ENCODE measurements at places on chromosomes 12 and 14.
A peak's percentile ranks its signal among the peaks of the same experiment; 100 is the strongest.

DNA sequence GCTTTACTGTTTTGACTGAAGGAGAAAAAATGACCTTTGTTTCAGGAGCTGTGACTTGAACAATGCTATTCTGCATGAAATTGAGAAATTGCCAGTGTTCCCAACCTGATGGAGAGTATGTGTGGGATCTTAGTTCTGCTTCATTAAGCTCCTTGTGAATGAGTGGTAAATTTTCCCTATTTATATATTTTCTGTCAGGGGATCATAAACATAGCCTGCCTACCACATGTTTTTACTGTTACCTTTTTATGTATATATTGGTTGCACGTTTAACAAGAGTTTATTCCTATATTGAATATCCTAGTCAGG lies 271.7 kb downstream of the PDZRN4 start:
- DNase-seq = no peak

- no peak for DNase-seq
These were observed 11.1 kb upstream of the MARK3 start for GRCh38 chr14:103374121-103374520.

GRCh38 chr12:115871714-115872113 lies 405.8 kb downstream of the MED13L start:
- peak; percentile 18 for DNase-seq

DNA sequence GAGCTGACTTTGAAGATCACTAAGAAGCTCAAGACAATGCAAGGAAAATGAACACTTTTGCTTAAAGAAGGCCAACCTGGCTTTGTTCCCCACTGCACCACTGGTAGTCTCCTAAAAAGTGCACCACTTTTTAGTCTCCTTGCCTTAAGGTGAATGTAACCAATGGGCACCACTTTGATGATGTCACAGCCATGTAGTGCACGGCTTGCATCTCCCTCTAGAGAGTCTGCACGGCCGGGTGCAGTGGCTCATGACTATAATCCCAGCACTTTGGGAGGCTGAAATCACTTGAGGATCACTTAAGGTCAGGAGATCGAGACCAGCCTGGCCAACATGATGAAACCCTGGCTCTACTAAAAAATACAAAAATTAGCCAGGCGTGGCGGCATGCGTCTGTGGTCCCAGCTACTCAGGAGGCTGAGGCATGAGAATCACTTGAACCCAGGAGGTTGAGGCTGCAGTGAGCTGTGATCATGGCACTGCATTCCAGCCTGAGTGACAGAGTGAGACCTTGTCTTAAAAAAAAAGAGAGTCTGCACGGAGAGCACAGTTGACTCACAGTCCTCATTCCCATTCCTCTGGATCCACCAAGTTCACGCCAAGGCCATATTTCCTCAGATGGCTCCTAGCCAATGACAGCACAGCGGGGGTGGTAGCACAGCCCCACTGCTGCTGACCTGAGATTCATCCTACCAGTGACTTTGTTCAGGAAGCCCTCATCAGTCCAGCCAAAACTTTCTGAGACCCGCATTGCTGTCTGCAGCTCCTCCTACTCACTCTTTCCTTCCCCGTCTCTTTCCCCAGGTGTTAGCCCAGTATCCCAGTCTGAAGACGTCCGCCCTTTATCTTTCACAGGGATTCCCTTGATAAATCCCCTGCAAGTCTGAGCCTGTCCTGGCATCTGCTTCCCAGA lies 16.5 kb upstream of the IFT81 start:
- no peak for DNase-seq

DNA sequence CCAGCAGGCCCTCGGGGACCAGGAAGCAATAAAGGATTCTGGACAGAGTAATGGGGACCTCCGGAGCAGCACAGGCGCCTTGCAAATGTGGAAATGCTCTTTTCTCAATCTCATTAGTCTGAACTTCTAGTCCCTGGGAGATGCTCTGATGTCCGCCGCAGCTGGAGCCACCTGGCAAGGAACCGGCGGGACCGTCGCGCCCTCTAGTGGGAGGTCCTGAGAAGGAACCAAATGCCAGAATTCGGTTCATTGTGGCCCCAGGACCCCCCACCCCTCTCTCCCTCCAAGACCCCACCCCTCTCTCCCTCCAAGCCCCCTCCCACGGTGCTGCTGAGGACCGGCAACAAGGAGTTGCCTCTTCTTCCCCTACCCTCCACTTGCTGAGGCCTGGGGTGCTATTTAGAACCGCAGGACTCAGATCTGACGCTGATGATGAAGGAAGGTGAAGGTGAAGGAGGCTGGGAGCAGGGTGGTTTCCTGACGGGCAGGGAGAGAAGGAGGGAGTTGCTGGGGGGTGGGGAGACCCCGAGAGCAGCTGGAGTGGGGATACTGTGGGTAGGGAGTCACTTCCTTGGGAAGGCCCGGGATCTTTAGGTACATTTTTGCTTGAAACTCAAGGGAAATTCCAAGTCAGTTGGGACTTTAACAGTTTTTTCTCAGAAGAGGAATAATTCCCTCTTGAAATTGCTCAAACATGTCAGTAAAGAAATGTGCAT lies 42.5 kb downstream of the SMIM41 start:
- peak; percentile 60 for DNase-seq

GRCh38 chr12:113464852-113465719 lies 6.6 kb downstream of the LHX5 start:
- no peak for DNase-seq

- DNase-seq = no peak
These were observed 90.8 kb downstream of the ATP23 start for GRCh38 chr12:58032156-58032555.

DNA sequence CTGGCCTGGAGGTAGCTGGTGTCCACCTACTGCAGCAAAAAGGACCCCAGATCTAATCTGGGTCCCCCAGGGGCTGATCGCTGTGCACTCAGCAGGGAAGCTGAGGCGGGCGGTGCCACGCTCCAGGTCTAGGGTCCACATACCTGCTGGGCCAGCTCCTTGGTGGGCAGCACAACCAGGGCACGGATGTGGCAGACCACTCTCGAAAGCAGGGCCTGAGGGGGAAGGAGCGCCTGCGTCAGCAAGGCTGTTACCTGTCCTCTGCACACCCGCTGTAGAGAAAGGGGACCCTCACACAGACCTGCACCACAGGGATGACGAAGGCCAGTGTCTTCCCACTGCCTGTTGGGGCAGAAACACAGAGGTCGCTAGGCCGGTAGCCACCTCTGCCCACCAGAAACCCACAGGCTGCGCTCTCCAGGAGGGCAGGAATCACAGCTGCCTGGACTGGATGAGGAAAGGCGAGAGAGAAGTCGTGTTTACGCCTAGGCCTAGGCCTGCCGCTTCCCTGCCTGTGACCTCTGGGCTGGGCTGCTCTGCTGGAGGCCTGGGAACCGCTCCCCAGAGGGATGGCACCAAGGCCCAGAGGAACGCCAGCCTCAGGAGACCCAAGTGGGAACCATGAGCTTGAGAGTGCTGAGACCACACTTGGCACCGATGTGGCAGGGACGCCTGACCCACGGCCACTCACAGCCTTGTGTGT lies 2.0 kb downstream of the DDX51 start:
- no peak for DNase-seq

DNA sequence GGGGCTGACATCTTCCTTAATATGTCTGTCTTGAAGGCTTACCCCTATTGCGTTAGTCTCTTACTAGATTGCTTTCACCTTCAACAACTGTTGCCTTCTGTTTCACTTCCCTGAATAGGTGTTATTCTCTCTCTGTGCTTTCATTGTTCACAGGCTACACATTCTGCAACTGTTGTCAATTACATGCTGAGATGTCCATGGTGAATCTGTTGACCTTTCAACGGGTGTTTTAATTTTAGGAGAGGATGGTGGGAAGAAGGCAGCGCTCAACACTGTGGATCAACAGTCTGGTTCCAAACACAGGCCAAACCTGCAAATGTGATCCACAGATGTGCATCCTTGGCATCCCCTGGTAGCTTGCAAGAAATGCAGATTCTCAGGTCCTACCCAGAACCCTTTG lies 101.9 kb downstream of the DACT1 start:
- DNase-seq = no peak

- DNase-seq = no peak
These were observed 149.2 kb downstream of the EMP1 start for GRCh38 chr12:13345722-13346121.

All from activated CD4-positive, alpha-beta T cell treated with anti-CD3 and anti-CD28 coated beads, Interleukin-2, amount 50 U/mL, for 16 hours (primary cell).